ENCODE measurements at places on chromosomes 4 and X. TPM values are rescaled to one million over a fixed set of nuclear protein-coding genes. Genes with fewer than 3 reads are reported as not detected.

Gene SYTL4
- total RNA-seq, result 3.8 TPM

Gene TBC1D9
- total RNA-seq, result 30.2 TPM

DNA sequence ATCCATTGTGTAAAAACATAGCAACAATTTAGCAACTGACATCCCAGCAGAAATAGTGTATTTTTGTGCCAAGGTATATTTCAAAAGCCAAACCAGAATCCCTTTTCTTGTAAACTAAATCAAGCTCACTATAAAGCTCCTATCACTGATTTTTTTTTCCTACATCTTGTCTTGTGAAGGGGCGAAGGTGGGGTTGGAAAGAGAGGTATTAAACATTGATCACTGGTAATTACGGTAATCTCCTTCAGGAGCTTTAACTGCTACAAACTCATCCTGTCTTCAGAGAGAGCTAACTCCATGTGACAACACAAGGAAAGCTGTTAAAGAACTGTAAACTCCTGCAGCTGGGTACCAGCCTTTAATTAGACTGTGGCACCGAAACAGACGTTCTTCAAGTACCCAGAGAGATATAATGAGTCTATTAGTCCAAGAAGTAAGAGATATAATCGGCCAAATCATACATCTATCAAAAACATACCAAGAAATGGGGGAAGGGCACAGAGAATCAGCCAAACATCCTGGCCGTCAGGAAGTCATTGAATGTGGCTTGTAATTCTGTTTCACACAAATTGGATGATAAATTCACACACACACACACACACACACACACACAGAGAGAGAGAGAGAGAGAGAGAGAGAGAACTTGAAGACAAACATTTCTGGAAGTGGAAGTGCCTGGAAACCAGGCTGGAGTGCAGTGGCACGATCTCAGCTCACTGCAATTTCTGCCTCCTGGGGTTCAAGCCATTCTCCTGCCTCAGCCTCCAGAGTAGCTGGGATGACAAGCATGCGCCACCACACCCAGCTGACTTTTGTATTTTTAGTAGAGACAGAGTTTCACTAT lies 111.9 kb upstream of the PPARGC1A start:
- DNase-seq, result no peak

- DNase-seq, result no peak
These were observed 53.6 kb upstream of the HPSE start for GRCh38 chr4:83388313-83388676.

DNA sequence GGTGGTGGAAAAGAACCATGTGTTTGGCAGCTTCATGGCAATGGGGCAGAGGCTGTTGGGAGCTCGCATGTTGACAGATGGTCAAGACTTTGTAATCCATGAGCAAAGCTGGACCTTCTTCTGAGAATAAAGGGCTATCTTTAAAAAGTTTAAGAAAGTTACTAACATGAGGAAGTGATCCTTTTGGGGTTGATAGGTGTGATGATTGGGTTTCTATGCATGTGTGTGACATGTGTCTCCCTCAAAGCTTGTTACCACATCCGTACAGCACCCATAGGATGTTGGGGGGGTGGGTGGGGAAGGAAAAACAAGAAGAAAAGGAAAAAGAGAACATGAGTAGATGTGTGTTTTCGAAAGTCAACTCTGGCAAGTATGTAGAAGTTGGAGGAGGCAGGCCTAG lies 123.0 kb upstream of the TLR3 start:
- DNase-seq, result no peak
